Prostate gland (tissue), 2 donors: ENCODE measurements at places on chromosomes 12 and 14.

- no peak for DNase-seq
These were observed 48.3 kb downstream of the SPRING1 start for GRCh38 chr12:116689521-116689920.

DNA sequence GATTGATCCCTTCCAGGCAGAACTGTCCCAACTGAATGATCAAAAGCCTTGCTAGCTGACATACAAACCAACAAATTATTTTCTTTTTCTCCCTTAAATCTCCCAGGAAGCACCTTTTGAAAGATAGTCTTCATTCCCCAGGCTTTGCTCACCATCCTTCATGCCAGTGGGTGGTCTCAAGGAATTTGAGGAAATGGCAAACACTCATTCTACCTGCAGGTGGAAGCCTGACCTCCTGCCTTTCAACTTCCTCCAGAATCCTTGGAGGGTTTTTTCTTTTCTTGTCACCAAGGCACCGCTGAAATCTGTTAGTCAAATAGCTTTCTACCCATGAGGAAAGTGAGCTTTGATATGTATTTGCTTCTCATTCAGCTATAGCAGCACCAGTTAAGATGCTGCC, 128.5 kb downstream of the WIF1 start:
- DNase-seq, result no peak

GRCh38 chr12:90978117-90978770, 23.3 kb upstream of the CCER1 start:
- DNase-seq, result no peak

- no peak for DNase-seq
These were observed 136.2 kb downstream of the STXBP6 start for GRCh38 chr14:24913746-24914145.

DNA sequence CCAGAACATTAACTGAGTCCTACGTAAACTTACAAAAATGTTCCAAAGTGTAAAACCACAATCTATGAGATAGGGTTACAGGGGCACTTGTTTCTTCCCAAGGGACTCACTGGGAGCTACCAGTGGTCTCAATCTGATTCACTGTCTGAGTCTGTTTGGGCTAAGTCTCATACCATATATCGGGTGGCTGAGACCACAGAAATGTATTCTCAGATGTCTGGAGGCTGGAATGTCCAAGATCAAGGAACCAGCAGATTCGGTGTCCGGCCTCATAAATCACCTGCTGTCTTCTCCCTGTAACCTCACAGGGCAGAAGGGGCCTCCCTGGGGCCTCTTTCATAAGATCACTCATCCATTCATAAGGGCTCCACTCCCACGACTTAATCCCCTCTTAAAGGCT, 616.3 kb upstream of the TMEM132C start:
- no peak for DNase-seq

GRCh38 chr12:48193623-48194022, 9.5 kb downstream of the OR10AD1 start:
- DNase-seq, result no peak

- no peak for DNase-seq
These were observed 16.5 kb downstream of the PUS7L start for GRCh38 chr12:43742106-43742505.

- DNase-seq, result no peak
These were observed 6.5 kb upstream of the DHRS7 start for GRCh38 chr14:60171690-60172089.

- DNase-seq, result peak; percentile 61
These were observed 609.0 kb upstream of the STXBP6 start for GRCh38 chr14:25658988-25659387.

DNA sequence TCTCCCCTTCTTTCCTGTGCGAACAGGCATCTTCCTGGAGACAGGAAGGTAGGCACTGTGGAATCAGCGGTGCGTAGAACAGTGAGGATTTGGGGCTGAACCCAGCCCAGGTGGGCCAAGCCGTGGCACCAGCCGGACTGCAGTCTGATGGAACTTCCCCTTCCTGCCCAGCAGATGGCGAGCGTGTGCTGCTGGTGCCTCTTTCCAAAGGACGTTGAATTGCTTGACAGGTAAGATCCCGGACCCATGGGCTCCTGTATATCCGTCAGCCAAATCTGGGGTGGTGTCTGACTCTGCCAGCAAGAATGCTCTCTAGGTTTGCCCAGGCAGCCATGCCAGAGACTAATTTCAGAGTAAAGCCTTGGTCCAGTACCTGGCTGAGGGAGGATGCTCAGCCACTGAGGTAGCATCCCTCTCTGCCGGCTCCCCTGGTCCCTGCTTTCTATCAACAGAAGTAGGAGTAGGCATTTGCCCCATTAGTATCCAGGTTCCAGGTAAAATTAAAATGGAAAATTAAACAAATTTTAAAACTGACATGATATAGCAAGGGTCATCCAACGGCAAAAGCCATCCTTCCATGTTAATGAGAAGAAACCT, 21.1 kb upstream of the KCNA5 start:
- peak; percentile 46 for DNase-seq

- no peak for DNase-seq
These were observed 893.2 kb downstream of the SLC16A7 start for GRCh38 chr12:60489071-60489470.

DNA sequence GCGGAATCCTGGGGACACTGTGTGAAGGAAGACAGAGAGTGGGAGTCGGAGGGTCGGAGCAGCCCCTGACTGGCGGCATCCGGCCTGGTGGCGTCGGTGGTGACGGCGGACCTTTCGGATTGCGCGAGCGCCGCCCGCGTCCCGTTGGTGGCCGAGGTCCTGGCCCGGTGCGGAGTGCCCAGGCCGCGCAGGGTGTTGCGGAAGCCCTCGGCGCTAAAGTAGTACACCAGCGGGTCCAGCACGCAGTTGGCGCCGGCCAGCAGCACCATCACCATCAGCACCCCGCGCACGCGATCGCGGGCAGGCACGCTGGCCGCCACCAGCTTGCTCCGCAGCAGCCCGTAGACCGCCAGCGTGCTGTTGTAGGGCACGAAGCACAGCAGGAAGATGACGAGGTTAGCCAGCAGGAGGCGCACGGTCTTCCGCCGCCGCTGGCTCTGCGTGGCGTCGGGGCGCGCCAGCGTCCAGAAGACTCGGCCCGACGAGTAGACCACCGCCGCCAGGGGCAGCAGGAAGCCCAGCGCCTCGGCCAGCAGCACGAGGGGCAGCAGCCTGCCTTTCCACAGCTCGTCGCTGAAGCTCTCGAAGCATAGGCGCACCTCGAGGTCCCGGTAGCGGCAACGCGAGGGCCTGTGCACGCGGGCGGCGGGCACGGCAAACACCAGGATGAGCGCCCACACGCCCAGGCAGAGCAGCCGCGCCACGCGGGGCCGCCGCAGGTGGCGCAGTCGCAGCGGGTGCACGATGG, 13.1 kb upstream of the CHD4 start:
- DNase-seq, result no peak

DNA sequence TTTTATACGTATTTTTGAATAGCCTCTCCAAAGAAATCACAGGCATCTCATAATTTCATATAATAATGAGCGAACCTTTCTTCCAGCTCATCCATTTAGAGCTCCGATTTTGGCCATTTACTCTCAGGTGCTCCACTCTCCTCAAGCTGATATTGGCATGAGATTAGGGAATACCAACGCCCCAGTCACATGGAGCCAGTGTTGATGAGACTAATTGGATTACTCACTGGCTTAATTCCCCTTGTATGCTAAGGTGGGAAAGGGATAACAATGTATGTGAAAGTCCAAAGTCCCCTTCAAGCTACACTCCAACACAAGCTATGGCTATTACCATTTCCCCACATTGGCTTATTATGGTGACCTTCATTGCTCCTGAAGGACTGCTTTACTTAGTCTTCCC, 76.6 kb upstream of the NAV3 start:
- DNase-seq, result no peak

DNA sequence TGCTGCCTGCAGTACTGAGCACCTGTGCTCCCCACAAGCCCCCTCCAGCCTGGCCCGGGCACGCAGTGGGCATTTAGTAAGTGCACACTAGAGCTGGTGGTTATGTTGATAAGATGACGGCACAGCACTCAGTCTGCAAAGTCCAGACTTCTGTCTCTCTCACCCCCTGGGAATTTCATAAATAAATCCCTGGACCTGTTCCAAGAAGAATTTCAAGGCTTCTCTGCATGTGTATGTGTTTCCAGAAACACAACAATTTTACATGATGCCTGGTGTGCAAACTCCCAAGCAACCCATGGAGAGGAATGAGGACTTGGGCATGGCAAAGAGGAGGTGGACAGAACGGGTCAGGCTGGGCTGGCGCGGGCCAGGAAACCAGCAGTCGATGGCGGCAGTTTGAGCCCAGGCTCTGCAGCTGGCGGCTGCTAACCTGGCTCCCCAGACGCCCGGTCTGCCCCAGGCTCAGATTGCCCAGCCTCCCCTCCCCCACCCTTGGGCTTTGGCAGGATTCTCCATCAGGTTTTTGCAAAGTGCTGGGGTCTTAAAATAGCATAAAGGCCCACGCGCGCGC, 10.4 kb upstream of the ACVR1B start:
- no peak for DNase-seq

GRCh38 chr12:108182096-108182495, 53.0 kb downstream of the WSCD2 start:
- DNase-seq, result no peak

- no peak for DNase-seq
These were observed 14.4 kb downstream of the SPRYD3 start for GRCh38 chr12:53064613-53065436.

- DNase-seq, result peak; percentile 18
These were observed 189.6 kb downstream of the DUSP6 start for GRCh38 chr12:89162589-89163261.

GRCh38 chr12:45216983-45217485, 1.1 kb downstream of the ANO6 start:
- no peak for DNase-seq

- DNase-seq, result no peak
These were observed 22.9 kb upstream of the RBM19 start for GRCh38 chr12:113988976-113989375.

- DNase-seq, result no peak
These were observed 322.1 kb downstream of the RGS6 start for GRCh38 chr14:72254202-72254936.

- no peak for DNase-seq
These were observed 83.0 kb downstream of the LLPH start for GRCh38 chr12:66047411-66048021.

- DNase-seq, result peak; percentile 60
These were observed 1.7 kb downstream of the AJUBA start for GRCh38 chr14:22980672-22981089.

GRCh38 chr14:89697281-89698060, 257.1 kb downstream of the EFCAB11 start:
- no peak for DNase-seq

DNA sequence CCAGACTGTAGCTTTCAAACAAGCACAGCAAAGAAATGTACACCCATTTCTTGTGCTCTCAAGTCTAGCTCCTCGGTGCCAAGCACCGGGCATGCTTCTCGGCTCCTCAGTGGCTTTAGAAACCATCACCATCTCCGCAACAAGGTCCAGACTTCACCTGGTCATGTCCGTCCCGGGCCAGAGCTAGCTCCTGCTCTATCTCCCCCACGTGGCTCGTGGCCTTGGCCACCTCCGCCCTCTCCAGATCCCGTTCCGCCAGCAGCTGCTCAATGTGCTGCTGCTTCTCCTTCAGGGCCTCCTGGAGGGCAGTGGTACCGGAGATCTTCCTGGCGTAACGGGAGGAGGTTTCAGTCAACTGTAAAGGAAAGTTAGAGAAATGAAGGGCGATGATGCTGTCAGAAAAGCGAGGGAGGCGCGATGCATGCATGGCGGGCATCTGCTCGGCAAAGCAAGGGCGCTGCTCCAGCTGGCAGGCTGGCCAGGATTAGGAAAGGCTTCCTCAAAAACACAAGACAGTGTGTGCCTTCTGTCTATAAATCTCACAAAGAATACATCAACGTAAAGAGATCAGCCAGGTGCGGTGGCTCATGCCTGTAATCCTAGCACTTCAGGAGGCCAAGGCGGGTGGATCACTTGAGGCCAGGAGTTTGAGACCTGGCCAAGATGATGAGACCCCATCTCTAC, 67.4 kb downstream of the CLIP1 start:
- no peak for DNase-seq

- no peak for DNase-seq
These were observed 386.2 kb downstream of the DIO2 start for GRCh38 chr14:79825046-79825521.

DNA sequence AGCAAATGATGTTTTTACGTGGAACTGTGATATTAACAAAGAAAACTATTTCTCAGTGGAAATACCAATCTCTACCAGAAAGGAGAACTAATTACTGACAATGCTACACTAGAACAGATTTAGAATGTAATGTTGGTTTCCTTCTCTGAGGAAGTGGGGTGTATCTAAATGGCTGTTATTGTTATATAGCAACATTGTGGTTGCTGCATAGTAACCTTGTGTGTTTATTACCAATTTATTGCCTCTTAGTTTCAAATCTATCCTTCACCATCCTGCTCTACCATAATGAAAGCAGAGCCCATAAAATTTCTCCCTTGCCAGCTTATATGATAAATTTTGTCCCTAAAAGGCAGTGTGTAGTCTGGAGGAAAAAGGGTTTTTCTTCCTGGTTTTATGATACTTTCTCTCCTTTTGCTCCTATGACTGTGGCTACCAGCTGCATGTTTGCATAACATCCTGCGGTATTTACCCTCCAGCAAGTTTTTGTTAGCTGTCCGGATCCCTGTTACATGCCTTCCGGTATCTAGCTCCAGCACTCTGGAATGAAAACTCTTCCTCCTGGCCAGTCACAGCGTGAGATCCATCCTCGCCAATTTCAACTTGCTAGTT, 5.7 kb upstream of the KLRK1 start:
- peak; percentile 75 for DNase-seq

DNA sequence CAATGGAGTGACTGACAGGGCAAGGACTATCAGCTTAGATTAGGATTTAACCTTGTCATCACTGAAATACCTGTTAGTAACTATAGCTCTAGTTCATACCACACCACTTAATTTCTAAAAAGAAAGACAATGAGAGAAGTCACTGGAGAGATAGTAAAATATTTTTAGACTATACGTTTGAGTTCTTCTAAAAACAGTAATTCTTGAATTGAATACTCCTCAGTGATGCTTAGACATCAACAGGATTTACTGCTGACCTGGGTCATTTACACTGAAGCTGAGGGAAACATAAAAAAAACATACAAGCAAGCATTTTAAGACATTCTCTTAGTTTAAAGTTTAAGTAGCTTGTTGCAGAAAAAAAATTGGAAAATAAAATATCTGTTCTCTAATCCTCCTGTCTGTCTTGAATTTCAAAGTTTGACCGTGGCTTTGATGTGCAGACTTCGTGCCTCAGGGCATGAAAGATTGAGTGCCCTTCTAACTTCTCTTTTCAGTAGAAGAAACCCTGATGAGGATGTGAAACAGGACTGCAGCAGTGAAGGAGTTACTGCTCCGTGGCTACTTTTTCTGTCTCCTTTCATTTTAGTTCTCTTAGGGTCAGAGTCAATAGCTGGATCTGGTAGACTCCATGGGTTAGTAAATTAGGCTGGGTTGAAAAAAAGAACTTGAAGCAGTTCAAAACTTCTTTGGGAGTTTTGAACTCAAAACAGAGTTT, 172.2 kb downstream of the PTPRO start:
- DNase-seq, result no peak

DNA sequence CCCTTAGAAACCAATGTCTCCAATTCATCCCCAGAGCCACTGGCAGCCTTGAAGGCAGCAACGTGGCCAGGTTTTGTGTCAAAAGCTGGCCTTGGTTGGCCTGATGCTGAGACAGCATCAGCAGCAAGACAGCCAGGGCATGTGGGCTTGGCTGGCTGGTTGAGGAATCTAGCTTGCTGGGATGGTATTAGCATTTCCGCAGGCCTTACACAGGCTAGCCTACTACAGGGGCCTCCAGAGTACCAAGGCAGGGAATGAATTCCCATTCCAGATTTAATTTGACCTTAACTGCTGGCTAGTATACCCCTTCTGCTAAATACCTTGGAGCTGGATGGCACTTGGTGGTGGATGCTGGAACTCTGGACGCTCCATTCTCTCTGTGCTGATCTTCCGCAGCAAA, 15.8 kb downstream of the NGDN start:
- no peak for DNase-seq

- no peak for DNase-seq
These were observed 9.5 kb downstream of the RNASE11 start for GRCh38 chr14:20578325-20578724.
